ENCODE measurements at places on chromosomes 2 and 18.

DNA sequence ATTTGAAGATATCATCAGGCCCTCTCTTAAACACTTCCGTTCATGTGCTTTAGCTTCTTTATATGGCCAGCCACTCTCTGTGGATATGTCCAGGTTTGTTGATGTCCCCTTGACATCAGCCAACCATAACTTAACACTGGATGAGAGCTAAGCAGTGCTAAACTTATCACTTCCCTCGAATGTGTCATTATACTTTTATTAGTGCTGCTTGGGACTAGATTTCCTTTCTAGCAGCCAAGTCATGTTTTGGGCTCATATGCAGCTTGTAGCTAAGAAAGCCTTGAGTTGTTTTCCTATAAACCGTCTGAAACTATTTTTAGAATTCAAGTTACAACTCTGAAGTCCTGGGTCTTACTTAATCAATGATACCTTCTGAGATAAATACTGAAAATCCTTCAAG is 144.8 kb upstream of the TNP1 start:
- DNase-seq, result no peak

DNA sequence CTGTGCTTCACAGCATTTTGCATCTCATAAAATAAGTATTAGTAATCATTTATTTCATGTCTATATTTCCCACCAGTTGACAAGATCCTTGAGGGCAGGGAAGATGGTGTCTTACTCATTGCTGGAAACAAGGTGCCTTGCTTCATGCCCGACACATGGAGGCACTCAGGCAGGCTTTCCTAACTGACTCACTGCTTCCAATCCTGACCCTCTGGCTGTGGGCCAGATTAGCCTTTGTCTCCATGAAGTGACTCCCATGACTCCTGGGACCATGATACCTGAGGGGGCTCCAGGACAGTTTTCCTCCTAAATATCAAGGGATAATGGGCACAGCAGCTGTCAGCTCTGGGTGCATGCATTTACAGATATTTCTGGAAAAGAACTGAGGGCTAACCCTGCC is 275.1 kb downstream of the AGPS start:
- no peak for DNase-seq

GRCh38 chr2:121205321-121205942 is 79.6 kb downstream of the TFCP2L1 start:
- DNase-seq, result no peak

- DNase-seq, result no peak
Observed at GRCh38 chr18:80041424-80041823, 7.2 kb downstream of the RBFA start.

- no peak for DNase-seq
Observed at GRCh38 chr2:213848631-213849030, 562.2 kb upstream of the VWC2L start.

Measured in CD4-positive, alpha-beta T cell treated with Interleukin-15 for 1 hour (primary cell).